ENCODE measurements at places on chromosomes 5 and 9.

DNA sequence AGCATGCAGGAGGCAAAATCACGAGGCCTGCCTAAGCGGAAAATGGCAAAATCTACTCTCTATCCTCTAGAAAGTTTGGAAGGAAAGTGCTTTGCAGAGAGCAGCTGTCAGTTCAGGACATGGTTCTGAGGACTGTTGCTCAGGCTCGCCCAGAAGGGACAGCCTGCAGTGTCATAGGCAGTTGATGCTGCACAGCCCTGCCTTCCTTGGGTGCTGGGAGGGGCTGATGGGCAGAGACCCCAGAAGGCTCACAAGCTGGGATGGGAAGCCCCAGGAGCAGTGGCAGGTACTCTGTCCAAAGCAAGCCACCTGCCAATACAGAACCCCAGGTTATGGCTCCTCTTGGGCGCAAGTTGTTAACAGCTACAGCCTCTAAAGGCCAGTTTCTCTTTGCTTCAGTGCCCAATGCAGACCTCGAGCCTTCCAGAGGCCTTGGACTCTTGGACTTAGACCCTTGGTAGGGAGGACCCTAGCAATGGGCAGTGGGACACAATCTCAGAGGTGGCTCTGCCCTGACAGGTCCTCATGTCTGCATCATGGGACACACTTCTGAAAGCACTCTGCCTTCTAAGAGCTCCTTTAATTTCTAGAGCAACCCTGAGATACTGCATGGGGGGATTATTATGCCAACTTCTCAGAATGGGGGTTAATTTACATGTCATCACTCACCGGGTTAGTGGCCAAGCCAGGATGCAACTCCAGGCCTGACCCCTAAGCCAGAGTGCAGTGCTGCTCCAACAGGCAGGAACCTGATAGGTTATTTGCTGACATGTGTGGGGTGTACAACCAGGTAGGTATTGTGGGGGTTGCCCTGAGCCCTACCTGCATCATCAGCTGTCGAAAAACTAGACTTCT lies 57.1 kb downstream of the MACROH2A1 start:
- DNase-seq, result no peak

DNA sequence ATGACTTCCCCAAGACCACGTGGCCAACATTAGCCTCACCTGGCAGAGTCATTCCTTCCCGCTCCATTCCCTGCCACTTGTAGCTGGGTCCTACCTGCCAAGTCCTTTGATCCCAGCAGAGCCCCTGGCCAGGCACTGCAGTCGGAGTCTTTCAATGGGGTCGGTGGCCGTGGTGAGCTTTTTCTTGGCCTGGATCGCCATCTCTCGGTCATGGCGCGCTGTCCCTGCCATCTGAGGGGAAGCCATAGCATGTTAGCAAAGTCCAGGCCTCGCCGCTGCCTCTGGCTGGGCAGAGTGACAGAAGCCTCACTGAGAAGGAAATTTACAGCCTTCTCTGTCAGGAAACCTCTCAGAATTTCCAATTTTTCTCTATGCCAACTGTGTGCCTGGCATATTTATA lies 17.5 kb downstream of the CAPSL start:
- DNase-seq, result no peak

DNA sequence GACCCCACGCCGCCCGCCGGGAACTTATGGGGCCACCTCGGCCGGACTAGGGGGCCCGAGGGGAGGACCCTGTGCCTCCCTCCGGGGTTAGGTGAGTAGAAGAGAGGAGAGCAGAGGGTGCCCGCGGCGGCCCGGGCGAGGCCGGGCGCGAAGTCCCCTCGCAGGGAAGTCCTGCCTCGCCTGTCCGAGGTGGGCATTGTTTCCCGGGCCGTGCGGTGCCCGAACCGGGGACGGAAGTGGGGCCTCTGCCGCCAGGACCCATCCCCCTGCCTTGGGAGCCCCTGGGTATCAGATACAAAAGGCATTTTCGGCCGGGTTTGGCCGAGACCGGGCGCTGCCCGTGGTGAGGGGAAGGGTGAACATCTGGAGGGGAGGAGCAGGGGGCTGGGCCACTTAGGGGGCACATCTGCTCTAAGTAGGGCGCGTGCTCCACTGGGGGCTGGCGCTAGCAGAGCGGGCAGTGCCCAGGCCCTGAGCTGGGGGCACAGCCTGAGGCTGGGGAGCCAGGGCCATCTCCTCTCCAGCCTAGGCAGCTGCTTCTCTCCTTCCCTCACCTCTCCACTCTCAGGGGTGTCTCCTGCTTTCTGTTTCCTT lies 48.2 kb downstream of the DAB2IP start:
- no peak for DNase-seq

DNA sequence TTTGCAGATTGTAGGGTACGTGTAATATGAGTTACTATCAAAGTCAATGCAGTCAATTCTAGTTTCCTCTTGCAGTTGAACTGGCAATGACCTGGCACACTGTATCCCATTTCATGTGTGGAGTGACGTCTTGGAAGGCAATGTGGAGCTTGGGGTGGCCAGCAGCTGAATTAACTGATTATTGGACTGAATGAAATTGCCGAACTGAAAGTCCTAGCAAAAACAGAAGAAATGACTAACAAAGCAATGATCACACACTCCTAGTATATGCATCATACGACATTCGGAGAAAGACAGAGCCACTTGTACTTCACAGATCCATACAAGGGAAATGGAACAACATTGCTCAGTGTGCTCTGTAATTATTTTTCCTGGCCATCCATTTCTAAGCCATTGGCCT lies 259.1 kb upstream of the DAPK1 start:
- no peak for DNase-seq

DNA sequence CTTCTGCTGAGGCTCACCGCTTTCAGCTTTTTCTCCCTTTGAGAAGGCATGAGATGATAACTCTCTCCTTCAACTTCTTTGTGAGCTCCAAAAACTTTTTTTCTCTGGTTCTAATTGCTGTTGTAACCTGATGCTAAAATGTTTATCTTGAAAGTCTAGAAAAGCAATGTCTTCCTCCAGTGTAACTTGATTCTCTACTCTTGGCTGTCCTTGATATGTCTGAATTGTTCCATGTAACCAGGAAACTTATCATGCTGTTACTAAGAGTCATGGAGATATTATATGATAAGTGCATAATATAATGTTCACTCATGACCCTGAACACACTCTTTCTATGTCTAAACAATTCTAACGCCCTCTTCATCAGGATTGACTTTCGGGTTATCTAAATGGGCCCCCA lies 128.0 kb upstream of the ABCA1 start:
- no peak for DNase-seq

DNA sequence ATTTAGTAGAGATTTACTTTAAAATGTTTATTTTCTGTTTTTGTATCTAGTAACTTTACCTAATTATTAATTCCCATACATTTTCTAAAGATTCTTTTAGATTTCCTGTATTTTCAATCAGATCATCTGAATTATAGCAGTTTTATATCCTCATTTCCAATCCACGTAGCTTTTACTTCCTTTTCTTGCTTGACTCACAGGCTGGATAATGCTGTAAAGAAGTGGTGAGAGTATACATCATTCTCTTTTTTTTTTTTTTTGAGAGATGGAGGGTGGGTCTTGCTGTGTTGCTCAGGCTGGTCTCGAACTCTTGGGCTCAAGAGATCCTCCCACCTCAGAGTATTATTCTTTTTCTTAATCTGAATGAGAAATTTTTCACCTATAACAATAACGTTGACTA lies 11.2 kb upstream of the SETX start:
- DNase-seq, result no peak

DNA sequence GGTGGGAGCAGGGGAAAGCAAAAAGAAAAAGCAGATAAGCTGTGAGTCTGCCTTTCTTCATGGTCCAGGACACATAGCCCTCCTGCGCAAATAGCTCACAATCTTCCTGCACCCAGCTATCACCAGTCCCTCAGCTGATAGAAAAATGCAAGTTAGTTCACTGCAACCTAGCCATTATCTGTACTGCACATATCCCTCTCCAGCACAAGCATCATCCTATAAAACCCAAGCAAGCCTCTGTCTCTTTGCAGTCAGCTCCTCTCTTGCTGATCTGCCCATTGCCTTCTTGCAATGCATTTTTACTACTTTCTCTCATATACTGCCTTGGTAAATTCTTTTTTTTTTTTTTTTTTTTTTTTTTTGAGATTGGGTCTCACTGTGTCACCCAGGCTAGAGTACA lies 20.0 kb upstream of the MSANTD3 start:
- DNase-seq, result no peak

DNA sequence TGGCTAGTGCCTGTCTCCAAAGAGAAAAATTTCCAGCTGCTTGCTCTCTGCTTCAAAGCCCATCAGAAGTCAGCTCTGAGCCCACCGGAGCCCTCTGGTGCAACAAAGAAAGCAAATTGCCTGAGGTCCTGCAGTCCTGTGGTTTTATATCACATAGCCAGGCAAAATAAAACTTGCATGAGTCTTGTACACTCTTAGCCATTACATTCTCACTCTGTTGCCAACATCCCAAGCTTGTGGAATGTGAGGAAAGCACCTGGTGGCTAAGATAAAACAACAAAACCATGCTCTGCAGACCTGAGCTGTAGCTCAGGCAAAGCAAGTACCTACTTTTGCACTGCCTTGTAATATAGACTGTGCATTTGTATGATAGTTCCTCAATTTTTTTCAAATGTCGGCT lies 133.7 kb downstream of the GPBP1 start:
- no peak for DNase-seq

DNA sequence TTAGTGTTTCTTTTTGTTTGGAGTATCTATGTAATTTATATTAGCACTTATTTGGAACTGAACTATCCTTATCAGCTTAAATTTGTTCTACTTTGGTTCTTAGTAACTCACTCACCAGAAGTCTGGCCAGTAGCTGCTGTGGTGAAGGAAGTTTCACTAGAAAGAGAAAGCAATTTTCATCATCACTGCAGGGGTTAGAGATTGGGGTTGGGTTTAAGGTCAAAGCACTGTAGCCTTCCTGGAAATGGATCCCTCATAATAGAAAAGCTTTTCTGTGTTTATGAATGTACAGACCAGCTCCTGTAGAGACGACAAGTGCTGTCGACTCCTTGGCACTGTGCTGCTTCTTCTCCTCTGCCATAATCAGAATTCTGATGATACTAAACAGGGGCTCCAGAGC lies 22.2 kb downstream of the MROH2B start:
- DNase-seq, result no peak

DNA sequence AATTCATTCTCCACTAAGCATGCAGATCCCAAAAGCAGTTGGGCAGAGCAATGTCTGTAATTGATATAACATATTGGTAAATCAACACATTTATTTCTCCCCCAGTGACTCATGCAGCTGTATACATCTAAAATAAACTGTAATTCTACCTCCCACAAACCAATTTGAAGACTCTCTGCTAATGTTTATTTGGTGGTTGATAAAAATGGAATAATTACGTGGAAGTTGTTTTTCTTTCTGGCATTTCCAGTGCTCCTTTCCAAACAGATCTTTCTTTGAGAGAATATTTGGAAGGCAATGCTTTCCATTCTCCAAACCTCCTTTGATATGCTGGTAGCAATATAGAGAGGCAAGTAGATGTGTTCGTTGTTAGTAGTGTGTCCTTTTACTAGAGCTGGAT lies 194.7 kb downstream of the CHSY3 start:
- DNase-seq, result no peak

DNA sequence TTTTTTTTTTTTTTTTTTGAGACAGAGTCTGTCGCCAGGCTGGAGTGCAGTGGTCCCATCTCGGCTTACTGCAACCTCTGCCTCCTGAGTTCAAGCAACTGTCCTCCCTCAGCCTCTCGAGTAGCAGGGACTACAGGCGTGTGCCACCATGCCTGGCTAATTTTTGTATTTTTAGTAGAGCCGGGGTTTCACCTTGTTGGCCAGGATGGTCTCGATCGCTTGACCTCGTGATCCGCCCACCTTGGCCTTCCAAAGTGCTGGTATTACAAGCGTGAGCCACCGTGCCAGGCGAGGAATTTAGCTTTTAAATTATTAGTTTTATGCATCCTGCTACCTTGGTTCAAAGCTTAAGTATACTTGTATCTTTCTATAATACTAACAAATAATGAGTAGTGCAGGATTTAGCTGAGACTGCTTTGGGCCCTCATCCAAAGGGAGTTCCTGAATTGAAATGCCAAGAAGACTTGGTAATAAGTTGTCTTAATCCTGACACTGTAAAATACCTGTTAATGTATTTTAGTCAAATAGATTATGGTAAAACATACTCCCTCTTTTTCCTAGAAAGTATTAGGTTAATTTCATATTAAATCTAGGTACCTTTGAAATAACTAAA lies 5.0 kb downstream of the CDC42SE2 start:
- DNase-seq, result no peak

GRCh38 chr9:995781-996180 lies 19.3 kb downstream of the DMRT3 start:
- no peak for DNase-seq

- DNase-seq, result no peak
Measured at GRCh38 chr9:81656004-81656403, 33.3 kb downstream of the TLE1 start.

Measured in thoracic aorta (tissue), 2 donors.